ENCODE measurements at places on chromosomes 7 and 10.

- DNase-seq, result no peak
Observed at GRCh38 chr7:12967322-12967721, 279.9 kb downstream of the ARL4A start.

- peak; percentile 14 for DNase-seq
Observed at GRCh38 chr7:76155938-76156337, 45.8 kb upstream of the SRRM3 start.

DNA sequence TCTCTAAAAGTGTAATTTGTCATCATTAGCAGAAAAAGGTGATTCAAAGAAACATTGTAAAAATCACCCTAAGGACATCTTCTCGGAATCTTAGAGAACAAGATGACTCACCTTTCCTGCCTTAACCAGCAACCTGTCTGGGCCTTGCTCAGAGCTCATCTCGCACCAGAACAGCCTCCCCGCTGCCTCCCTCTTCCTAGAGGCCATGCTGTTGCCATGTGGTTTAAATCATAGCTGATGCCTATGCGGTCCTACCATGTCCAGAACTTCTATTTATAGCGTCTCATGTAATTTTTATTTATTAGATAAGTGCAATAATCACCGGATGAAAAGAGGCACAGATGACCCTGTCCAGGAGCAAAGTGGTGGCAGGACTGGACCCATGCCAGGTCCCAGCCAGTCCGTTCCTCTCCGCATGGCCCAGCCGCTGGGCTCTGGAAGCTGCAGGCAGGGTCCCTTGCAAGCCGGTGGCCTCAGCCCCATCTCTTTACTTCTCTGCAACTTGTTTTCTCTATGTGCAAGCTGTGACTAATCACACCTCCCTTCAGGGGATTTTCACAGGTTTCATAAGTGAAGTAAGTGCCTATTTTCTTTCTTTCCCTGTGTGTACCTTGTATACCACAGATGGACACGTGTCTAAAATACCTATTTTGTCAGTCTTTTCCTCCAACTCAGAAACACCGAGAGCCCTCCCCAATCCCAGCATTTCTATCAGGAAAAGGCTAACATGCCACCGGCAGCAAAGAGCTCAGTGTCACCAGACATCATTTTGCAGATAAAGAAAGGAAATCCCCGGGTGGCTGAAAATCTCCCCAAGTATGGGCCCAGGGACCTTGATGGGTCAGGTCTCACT, 27.1 kb downstream of the KLF6 start:
- no peak for DNase-seq

DNA sequence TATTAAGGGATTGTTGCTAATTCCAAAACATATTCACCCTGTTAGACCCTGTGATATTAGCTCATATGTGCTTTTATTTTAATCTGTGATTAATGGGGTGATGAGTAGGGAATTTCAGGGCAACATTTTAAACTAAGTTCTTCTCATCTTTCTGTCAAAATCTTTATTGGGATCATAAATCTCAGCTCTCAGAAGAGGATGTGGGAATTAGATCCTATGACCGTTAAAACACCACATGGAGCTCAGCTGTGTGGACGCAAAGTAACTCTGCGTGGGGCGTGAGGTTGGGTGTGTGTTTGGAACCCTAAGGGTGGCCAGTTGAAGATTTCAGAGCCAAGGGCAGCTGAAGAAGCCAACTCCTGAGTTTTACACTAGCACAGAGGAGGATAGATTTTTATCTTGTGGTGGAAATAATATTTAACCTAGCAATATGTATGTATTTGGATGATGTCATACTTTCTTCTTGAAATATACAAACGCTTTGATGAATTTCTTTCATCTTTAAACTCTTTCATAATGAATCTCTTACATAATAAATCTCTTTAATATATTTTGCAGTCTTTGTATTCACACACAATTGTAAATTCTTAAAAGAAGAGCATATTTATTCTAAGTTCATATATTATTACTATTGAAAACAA, 64.4 kb downstream of the EPDR1 start:
- DNase-seq, result no peak

GRCh38 chr10:117334066-117334465, 41.2 kb downstream of the PDZD8 start:
- DNase-seq, result no peak

GRCh38 chr10:63072951-63073350, 60.2 kb upstream of the NRBF2 start:
- DNase-seq, result no peak

GRCh38 chr7:140981951-140982350, 32.8 kb downstream of the MRPS33 start:
- no peak for DNase-seq

DNA sequence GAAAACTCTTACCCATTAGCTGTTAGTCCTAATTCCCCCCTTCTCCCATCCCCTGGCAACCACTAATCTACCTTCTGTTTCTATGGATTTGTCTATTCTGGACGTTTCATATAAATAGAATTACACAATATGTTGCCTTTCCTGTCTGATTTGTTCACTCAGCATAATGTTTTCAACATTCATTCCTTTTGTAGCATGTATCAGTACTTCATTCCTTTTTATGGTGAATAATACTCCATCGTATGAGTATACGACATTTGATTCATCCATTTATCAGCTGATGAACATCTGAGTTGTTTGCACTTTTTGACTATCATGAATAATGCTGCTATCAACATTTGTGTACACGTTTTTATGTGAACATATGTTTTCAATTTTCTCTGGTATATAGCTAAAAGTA, 4.4 kb upstream of the FRAT1 start:
- no peak for DNase-seq

- no peak for DNase-seq
Observed at GRCh38 chr10:70480239-70480861, 1.8 kb downstream of the PALD1 start.

DNA sequence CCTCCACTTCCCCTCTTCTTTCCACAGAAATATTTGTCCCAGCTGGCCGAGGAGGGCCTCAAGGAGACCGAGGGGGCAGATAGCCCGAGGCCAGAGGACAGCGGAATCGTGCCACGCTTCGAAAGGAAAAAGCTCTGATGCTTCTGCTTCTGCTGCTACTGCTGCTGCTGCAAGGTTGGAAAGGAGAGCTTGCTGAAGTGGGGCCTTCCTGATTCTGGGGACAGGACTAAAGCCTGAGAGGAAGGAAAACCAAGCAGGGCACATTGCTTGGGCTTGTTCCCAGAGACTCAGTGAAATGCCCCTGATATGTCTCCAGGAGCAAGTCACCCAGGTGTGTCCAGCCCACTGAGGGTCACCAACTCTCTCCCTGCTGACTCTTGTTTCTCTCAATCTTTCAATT, 35.9 kb upstream of the PDCD4 start:
- no peak for DNase-seq

DNA sequence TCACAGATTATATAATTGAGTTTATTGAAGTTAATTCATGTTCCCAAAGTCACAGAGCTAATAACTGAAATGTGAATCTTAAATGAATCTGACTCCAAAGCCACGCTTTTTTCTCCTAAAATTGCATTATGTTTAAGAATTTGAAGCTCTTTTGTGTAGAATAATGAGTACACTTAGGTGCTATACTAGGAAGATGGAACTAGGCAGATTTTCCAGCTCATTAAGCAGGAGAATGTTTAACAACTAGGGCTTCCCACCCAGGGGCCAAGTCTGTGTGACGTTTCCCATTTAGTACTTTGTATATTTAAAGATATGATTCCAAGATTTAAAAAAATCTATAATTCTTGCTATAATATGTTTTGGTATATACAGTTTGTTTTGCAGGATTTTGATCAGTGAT, 169.5 kb downstream of the KIF20B start:
- DNase-seq, result peak; percentile 37

DNA sequence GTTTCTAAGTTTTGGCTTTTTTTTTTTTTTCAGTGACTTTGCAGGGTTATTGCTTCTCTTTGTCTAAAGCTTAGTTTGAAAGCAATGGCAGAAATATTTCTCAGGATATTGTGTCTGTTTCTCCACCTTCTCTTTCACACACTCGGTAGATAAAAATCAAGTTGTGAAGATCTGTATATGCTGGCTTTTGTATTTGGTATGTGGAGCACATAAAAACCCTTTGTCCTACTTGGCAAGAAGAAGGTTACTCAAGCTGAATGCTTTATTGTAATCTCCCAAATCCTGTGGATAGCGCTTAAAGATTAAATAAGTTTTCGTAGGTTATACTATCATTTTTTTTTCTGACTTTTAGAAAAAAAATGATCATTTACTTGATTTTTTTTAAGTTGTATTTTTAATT, 172.4 kb downstream of the CDCA7L start:
- no peak for DNase-seq

DNA sequence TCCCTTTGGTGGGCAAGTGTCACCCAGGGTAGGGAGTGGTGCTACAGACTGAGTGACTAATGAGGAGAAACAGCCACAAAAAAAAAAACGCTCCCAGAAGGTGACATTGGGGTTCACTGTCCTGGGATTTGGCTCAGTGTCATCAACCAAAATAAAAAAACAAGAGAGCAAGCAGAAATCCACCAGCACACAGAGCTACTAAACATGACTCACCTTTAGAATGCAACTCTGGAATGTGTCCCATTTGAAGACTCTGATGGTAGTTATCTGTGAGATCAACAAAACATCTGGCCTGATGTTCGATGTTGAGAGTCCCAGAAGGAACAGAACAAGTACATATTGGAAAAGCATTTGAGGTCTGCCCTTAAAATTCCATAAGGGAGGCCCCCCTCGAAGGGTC, 200.3 kb upstream of the LYZL2 start:
- no peak for DNase-seq

DNA sequence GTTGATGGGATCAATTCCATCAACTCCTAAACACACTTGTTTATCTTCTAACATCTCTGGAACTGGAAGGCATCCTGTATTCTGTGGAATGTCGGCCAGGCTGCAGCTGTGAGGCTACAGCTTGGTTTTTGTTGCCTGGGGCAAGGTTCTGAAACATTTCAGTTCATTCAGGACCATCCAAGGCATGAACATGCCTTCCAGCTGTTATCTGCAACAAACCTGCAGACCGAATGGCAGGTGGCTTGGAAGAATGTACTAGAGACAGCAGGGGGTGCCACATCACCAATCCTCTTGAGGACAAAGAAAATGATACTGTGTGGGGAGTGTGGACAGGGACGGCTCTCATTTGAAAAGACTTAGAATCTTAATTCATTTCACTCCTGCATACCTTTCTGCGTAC, 12.4 kb downstream of the PAPOLB start:
- peak; percentile 57 for DNase-seq

DNA sequence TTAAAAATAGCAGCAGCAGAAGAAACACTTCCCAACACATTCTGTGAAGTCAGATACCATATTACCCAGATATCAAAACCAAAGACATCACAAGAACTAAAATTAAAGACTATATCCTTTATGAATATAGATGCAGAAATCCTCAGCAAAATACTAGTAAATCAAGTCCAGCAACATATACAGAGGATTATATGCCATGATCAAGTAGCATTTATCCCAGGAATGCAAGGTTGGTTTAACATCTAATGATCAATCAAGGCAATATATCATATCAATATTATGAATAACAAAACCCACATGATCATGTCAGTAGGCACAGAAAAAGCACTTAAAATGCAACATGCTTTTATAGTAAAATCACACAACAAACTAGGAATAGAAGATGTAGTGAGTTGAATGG, 88.1 kb downstream of the RPS24 start:
- DNase-seq, result no peak

DNA sequence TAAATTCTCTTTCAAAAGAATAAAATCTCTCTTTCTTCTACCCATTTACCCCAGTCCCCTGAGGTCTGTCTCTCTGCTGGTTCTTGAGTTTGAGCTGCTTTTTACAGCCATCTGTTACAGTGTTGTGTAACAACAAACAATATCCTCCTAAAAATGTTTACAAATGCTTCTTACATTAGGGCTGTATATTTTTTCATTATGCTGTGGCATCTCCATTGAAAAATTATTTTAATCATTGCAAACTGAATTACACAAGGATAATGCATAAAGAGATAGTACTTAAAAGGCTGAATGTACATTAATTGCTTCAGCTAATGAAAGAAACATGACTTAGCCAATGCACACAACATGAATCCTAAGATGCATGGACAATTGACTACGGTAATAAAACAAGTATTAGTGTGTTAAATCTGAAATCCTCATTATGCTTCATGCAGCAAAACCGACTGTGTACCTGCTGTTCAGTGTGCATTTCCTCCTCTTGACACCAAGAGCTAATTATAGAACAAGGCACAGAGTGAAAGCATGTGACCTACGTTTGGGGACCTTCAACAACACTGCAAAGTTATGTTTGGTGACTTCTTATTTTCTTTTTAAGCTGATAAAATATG, 181.7 kb upstream of the RHOBTB1 start:
- no peak for DNase-seq

GRCh38 chr7:13327669-13328068, 640.2 kb downstream of the ARL4A start:
- DNase-seq, result no peak

DNA sequence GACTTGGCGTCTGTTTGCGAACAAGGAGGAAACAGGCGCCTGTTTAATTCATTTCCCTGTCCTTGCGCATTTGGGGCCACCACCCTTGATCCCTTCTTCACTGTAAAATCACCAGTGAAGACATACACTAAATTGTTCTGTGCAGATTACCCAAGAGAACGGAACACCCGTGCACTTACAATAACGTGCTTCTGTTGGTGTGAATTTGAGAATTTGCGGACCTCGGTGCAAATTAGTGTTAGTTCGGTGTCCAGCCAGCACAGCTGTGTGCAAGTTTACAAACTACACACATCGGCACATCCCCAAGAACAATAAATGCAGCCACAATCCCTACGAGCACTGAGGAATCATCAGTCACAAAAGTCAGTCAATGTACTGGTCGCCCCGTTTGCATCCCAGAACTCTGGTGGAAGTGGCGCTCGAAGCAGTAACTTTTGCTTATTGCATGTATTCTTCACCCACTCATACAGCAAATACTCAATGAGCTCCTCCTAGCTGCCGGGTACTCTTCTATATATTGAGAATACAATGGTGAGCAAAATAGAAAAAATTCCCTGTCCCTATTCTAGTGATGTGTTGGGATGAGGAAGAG, 786 bp upstream of the CNOT4 start:
- DNase-seq, result peak; percentile 42

GRCh38 chr7:111264111-111264868, 173.4 kb downstream of the LRRN3 start:
- DNase-seq, result no peak

- DNase-seq, result peak; percentile 52
Observed at GRCh38 chr7:92293896-92294590, 48.3 kb downstream of the ANKIB1 start.

DNA sequence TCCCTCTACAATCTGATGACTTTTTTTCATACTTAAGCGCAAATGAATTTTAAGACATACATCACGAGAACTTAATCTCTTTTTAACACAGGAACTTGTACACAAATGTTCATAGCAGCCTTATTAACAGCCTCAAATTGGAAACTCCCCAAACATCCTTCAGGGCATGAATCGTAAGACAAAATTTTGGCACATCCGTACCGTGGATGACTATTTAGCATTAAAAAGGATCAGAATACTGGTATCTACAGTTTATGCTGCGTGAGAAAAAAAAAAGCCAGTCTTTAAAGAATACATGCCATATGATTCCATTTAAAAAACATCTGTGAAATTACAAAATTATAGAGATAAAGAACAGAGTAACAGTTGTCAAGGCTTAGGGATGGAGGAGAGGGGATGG, 46.8 kb downstream of the PDE1C start:
- DNase-seq, result no peak
